Activated naive CD8-positive, alpha-beta T cell treated with anti-CD3 and anti-CD28 coated beads, Interleukin-2, amount 50 U/mL, for 24 hours (primary cell): ENCODE measurements at places on chromosomes 7 and 10.

- H3K36me3 ChIP-seq = no peaks in the 10 kb centered on the region
- no peak overlapping the region for H3K4me3 ChIP-seq
- peaks cover 6% of the 10 kb centered on the region for H3K27me3 ChIP-seq
- no peak overlapping the region for H3K27ac ChIP-seq
- no peaks in the 10 kb centered on the region for H3K4me1 ChIP-seq
Measured at GRCh38 chr10:26157734-26158133, 58.8 kb upstream of the GAD2 start.

- peaks cover 62% of the 10 kb centered on the region for H3K36me3 ChIP-seq
- H3K4me1 ChIP-seq = peaks cover 58% of the 10 kb centered on the region
- H3K27me3 ChIP-seq = no peaks in the 10 kb centered on the region
- H3K4me3 ChIP-seq = peak overlapping the region; percentile 24
Measured at GRCh38 chr7:155739538-155740143, 72.6 kb downstream of the SHH start.

GRCh38 chr7:75982306-75983064 lies 11.9 kb downstream of the TMEM120A start:
- H3K4me3 ChIP-seq = no peak overlapping the region
- no peaks in the 10 kb centered on the region for H3K4me1 ChIP-seq
- H3K27ac ChIP-seq = no peak overlapping the region
- H3K36me3 ChIP-seq = peaks cover 3% of the 10 kb centered on the region

- H3K4me3 ChIP-seq = no peak overlapping the region
- H3K36me3 ChIP-seq = no peaks in the 10 kb centered on the region
- H3K4me1 ChIP-seq = no peaks in the 10 kb centered on the region
- no peak for DNase-seq
Measured at GRCh38 chr10:116469437-116469836, 41.8 kb downstream of the PNLIPRP3 start.

DNA sequence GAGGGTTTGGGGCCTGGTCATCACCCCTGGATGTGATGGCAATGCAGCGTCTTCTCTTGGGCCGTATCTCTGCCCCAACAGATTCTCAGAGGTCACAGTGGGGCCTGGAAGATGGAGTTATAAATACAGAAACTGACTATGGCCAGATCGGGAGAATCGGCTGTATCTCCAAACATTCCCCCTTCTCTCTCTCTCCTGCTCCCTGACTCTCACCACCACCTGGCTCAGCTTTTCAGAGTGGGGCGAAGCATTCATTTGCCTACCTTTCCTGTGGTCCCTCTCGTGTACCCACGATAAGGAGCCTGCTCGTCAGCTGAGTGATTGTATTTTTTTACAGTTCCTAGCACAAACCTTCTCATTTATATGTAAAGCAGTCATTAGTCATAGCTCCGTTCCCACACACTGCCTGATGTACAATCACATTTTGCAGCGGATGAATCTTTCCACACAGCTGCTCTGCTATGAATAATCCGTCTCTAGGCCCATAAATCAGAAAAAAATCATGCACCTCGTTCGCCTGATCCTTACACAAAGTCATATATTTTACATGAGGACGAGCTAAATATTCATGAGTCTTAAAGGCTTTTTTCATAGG lies 23.2 kb upstream of the BTRC start:
- no peaks in the 10 kb centered on the region for H3K36me3 ChIP-seq
- H3K27ac ChIP-seq = no peak overlapping the region
- no peak overlapping the region for H3K4me3 ChIP-seq
- DNase-seq = no peak
- H3K4me1 ChIP-seq = no peaks in the 10 kb centered on the region
- H3K27me3 ChIP-seq = peaks cover 18% of the 10 kb centered on the region

- no peak for DNase-seq
- H3K27me3 ChIP-seq = no peaks in the 10 kb centered on the region
- H3K36me3 ChIP-seq = peaks cover 26% of the 10 kb centered on the region
- H3K4me3 ChIP-seq = no peak overlapping the region
Measured at GRCh38 chr7:131459256-131459655, 97.2 kb downstream of the PODXL start.

DNA sequence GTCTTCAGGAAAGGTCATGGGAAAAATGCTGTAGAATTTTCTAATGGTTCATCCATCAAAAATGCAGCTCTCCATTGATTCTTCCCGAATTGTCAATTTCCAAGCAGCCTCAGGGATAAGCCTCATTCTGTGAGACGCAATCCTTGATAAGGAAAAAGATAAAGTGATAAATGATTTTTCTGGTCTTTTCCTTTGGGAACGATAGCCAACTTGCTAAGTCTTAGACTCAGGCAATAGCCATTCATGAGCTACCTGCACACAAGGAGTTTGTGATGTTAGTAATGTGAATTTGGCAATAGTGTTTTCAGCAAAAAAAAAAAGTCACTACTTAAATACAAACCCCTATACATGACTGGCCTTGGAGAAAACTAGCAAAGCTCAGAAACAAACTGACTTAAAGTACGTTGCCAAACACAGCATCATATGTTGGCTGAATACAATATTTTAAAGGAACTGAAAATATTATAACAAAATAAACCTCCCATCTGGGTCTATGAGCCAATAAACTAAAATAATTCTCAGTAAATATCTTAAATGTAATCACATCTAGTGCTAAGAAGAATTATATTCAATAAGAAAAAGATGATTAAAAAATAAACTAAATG lies 75.5 kb downstream of the KLF6 start:
- H3K4me1 ChIP-seq = no peaks in the 10 kb centered on the region
- no peak overlapping the region for H3K4me3 ChIP-seq
- H3K27me3 ChIP-seq = no peaks in the 10 kb centered on the region
- DNase-seq = no peak
- no peaks in the 10 kb centered on the region for H3K36me3 ChIP-seq

DNA sequence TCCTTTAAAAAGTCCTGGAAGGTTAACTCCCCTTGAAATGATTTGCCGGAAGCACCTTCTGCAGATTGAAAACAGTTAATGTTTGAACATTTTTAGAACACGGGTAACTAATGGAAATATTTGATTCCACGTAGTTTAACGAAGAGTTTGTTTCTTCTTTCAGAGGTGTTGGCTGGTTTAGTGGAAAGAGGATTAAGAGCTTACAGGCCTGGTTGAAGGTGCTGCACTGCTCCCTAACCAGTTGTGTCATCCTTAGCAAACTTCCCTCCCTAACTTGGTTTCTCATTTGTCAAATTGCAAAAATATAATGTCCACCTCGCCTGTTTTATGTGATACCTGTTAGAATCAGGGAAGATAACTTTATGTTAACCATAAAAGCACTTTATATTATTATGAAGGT lies 243.0 kb upstream of the FZD8 start:
- no peak overlapping the region for H3K27ac ChIP-seq
- no peaks in the 10 kb centered on the region for H3K36me3 ChIP-seq
- no peak overlapping the region for H3K4me3 ChIP-seq
- DNase-seq = no peak
- H3K27me3 ChIP-seq = no peaks in the 10 kb centered on the region

GRCh38 chr10:114665406-114665805 lies 7.3 kb upstream of the ABLIM1 start:
- H3K27ac ChIP-seq = no peak overlapping the region
- no peak overlapping the region for H3K4me3 ChIP-seq
- no peaks in the 10 kb centered on the region for H3K36me3 ChIP-seq
- H3K4me1 ChIP-seq = no peaks in the 10 kb centered on the region
- H3K27me3 ChIP-seq = no peaks in the 10 kb centered on the region

DNA sequence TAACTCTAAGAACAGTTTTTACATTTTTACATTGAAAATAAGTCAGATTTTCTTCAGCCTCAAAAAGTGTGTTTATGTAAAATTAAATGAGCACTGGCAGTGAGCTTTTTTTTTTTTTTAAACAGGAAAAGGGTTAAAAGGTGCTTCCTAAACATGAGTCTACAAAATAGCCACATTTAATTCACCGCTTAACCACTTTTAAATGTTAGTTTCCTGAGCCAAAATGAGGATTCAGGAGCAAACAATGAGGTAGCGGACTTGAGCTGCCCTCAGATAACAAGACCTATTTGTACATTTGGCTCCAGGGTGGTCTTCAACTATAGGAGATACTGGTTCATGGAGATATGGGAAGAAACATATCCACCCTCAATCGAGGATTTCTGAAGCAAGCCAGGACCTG lies 22.8 kb downstream of the AKR1C3 start:
- no peak for DNase-seq
- H3K36me3 ChIP-seq = no peaks in the 10 kb centered on the region
- H3K4me1 ChIP-seq = no peaks in the 10 kb centered on the region

- H3K4me1 ChIP-seq = no peaks in the 10 kb centered on the region
- no peak overlapping the region for H3K4me3 ChIP-seq
- no peaks in the 10 kb centered on the region for H3K27me3 ChIP-seq
- no peaks in the 10 kb centered on the region for H3K36me3 ChIP-seq
- DNase-seq = no peak
Measured at GRCh38 chr7:1076184-1077072, 11.5 kb upstream of the GPER1 start.

DNA sequence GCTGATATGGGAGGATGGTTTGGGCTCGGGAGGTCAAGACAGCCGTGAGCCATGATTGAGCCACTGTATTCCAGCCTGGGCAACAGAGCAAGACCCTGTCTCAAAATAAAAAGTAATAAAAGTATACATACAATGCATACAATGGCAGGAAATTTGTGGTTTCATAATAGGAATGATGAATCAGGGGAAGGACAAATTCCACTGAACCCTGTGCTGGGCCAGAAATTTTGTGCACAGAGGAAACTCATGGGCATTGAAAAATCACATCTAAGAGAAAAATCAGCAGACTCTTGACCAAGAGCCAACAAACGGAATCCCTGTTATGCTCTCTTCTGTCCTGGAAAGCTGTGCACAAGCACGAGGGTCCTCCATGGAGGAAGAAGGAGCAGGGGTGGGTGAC lies 35.1 kb downstream of the SEM1 start:
- no peak overlapping the region for H3K4me3 ChIP-seq
- DNase-seq = no peak
- H3K4me1 ChIP-seq = no peaks in the 10 kb centered on the region
- no peaks in the 10 kb centered on the region for H3K27me3 ChIP-seq

DNA sequence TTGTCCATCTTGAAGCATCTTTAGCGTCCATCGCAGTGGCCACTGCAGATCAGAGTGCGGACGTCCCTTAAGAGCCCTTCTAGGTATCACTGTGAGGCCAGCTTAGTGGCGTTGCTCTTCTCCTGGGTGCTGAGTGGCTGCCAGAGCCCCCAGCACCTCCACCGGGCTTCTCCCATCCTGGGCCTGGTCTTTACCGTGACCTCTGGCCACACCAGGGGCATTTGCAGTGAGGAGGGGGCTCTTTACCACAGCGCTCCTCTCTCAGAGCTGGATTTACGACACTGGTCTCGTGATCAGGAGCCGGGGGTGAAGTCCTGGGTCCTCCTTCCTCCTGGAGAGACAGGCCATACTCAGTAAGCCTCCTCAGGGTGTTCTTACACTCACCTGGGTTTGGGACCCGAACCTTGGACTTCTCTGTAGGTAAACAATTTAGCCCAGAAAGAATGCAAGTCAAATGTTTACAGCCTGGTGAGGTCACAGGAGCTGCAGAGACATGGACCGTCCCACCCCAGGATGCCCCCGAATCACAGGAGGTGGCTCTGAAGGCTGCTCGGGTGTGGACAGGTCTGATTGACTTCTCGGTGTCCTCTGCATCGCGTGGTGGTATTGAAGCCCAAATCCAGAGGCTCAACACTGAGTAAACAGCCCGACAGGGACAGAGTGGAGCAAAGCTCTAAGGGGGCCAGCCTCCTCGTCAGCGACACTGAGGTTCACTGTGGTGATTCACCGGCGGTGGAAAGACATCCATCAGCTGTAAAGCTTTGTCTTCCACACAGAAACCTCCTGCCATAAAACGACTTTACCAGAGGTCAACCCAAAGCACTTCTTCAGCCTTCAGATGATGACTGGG lies 33.0 kb downstream of the JAKMIP3 start:
- H3K4me3 ChIP-seq = no peak overlapping the region
- no peak for DNase-seq
- no peaks in the 10 kb centered on the region for H3K4me1 ChIP-seq
- no peak overlapping the region for H3K27ac ChIP-seq
- peaks cover 15% of the 10 kb centered on the region for H3K27me3 ChIP-seq

DNA sequence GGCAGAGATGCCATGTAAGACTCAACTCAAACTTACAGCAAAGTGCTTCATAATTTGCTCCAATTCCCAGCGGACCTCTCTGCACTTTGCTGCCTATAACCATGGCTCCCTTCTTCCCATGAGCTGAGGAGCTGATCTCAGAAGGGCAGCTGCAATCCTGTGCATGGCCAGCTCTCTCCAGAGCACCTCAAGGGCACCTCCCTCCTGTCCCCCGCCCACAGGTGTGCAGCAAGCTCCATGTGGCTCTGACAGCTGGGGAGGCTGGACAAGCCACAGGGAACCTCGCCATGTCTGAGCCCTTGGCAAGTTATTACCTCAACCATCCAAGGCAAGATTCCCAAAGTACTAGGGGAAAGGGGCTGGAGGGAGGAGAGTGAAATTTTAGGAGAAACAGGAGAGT lies 61.1 kb upstream of the DDC start:
- no peak overlapping the region for H3K4me3 ChIP-seq
- no peak for DNase-seq
- no peaks in the 10 kb centered on the region for H3K4me1 ChIP-seq
- no peak overlapping the region for H3K27ac ChIP-seq
- no peaks in the 10 kb centered on the region for H3K36me3 ChIP-seq

- H3K4me1 ChIP-seq = no peaks in the 10 kb centered on the region
- H3K27me3 ChIP-seq = no peaks in the 10 kb centered on the region
- H3K36me3 ChIP-seq = peaks cover 28% of the 10 kb centered on the region
- no peak overlapping the region for H3K4me3 ChIP-seq
- H3K27ac ChIP-seq = no peak overlapping the region
Measured at GRCh38 chr10:121899727-121900126, 28.1 kb downstream of the ATE1 start.

DNA sequence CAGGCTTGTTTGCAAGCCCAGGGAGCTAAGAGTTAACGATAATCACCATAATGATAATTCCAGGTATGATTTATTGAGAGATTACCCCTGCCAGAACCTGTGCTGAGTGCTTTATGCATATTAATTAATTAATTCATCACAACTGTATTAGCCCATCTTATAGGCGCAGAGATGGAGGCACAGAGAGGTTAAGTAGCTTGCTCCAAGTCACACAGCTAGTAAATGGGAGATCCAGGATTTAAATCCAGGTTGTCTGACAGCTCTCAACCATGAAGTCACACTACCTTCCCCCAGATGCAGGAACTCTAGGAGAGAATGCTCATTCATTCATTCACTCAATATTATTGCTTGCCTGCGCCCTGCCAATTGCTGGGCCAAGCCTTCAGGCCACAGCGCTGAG lies 84.5 kb downstream of the FAM241B start:
- DNase-seq = no peak
- no peak overlapping the region for H3K4me3 ChIP-seq
- H3K27ac ChIP-seq = no peak overlapping the region
